T47D (cell line): ENCODE measurements at places on chromosomes 13 and 19.

DNA sequence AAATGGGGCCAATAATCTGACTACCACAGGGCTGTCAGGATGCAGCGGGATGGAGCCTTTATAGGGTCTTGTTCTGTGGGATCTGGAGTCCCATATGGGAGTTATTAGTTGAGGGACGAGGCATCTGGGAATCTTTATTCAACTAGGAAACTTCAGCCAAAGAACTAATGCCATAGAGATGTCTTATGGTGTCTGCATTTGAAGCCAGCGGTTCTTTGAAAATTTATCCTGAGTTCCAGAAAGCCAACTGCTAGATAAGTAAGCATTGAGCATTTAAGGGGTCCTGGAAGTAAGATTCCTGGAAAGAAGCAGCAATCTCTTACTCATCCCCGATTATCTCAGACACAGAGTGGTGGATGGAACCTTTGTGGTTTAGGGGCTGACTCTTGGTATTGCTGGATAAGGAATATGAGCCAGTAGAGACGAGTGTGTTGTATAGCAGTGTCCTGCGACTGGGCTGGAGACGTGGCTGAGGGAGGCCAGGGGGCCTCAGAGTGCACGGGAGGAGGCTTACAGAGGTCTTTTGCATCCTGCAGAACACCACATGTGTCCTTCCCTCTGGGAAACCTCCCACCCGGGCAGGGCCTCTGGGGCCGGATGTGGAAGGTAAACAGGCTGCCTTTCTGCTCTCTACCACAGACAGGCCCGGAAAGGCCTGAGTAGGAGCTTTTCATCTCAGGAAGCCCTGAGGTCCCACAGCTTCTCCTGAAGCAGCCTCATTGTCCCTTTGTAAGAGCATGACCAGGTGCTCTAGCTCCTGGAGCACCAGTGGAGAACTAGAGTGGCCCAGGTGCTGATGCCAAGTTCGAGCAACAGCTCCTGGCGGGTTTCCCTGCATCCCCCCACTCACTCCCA is 28.8 kb downstream of the ACTN4 start:
- DNase-seq, result no peak

DNA sequence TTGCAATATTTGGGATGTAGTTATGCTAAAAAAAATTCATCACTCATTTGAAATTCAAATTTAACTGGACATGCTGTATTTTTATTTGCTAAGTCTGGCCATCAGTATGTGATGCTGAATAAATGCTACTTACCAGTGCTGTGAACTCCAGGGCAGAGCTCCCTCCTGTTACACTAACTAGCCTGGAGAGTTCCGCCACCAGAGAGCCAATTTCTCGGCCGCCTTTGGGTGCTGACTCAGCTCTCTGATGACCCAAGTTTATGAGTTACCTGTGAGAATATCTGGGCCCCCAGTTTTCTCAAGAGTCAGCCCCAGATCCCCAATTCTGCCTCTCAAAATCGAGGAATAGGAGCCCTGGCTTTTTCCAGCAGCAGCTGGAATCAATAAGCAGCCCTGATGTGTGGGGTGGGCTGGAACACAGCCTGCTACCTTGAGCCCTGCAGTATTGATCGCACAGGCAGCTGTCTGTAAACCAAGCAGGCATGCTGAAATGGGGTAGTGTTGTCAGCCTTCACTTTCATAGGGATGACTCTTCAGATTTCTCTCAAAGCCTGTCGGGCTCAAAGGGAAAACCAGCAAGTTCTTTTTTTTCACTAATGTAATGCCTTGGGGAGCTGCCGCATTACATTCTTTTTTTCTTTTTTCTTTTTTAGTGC is 113.7 kb downstream of the DNAJC15 start:
- DNase-seq, result no peak

- DNase-seq, result no peak
Observed at GRCh38 chr13:94901070-94901469, 188.7 kb upstream of the SOX21 start.

- no peak for DNase-seq
Observed at GRCh38 chr19:33231511-33231910, 5.9 kb upstream of the SLC7A10 start.

DNA sequence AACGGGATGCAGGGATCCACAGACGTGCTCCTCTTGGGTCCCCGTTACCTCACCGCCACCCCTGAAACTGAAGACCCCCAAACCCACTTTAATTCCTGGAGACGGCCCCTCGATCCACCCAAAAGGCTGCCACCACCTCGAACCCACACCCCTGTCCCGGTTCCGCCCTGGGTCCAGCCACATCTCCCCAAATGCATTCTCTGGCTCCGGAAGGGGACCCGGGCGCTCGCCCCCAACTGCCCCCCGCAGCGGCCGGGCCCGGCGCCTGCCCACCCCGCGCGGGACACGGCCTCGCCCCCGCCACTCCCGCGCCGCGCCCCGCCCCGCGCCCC is 219 bp upstream of the FSTL3 start:
- DNase-seq, result no peak

GRCh38 chr19:991174-991931 is 7.2 kb downstream of the WDR18 start:
- peak; percentile 71 for DNase-seq

GRCh38 chr19:32168606-32169005 is 176.8 kb upstream of the ZNF507 start:
- DNase-seq, result no peak

DNA sequence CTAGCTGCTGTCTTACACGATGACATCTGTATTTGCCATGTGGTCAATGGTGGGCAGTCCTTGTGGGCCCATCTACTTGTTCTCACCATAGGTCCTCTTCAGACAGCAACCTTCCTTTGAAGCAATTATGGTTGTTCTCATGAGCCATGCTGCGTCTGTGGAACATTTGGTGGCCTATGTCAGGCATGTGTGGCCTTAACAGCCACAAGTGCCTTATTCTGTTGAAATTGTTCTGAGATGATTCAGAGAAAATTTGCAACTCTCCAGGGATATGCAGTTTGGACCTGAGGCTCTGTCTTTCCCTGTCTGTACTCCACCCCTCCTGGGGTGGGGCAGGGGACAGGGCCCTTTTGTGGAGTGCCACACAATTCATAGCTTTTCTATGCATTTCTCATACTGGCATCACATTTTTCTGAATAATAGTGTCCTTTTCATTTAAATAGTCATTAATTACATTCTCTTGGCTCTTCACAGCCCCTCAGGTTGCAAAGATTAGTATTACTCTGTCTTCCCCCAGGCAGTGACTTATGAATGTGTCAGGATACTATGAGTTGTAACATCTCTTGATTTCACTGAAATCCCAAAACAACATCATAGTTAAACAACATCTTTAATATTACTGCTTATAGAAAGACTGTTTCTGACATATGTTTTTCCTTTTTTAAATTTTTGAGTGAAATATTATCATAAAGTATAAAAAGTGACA is 102.1 kb downstream of the ITGBL1 start:
- DNase-seq, result no peak

DNA sequence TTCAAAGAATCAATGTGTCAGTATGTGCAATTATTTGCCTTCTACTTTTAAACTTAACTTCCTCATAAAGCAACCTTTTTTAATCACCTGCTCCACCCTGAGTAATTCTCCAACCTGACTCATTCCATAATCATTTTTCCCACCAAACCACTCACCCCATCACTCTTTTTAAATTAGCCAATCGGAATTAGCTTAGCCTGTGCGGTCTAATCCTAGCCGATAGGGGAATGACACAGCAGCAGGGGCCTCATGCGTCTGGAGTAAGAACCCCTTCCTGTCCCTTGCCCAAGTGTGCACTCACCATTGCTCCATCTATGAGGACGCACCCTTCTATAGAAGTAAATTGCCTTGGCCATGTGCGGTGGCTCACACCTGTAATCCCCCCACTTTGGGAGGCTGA is 27.4 kb upstream of the ZNF83 start:
- no peak for DNase-seq
